ENCODE measurements at places on chromosomes 1 and 21. TPM values are rescaled to one million over a fixed set of nuclear protein-coding genes. Genes with fewer than 3 reads are reported as not detected.
A peak's percentile ranks its signal among the peaks of the same experiment; 100 is the strongest.

ZNF593OS gene
- 0.31 TPM for total RNA-seq

LCE1A gene
- total RNA-seq: not detected

DNA sequence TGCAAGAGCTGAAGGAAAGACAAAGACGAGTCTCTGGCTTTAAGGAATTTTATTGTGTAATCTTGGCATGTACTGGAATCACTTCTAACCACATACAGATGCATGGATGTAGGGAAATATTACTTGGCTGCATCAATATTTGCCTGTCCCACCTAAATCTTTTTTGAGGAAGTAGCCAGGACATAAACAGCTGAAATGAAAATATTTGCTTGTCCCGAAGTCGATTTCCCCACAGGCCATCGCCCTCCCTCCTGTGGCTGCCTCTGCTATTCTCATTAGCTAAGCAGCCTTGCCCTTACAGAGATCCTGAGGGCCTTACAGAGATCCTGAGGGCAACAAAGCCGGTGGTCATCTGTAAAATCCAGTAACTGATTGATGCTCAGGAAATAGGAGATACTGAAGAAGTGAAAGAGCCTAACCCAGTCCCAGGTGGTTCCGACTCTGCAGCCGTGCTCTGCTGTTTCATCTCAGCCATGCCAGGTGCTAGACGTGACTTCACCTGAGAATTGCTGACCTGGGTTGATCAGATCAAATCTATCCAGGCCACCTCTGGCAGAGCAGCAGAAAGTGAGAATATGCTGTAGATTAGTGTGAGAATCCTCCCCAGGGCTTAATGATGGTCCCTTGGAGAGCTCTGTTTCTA is 25.5 kb downstream of the MAN1C1 start:
- peak; percentile 78 for DNase-seq

DNA sequence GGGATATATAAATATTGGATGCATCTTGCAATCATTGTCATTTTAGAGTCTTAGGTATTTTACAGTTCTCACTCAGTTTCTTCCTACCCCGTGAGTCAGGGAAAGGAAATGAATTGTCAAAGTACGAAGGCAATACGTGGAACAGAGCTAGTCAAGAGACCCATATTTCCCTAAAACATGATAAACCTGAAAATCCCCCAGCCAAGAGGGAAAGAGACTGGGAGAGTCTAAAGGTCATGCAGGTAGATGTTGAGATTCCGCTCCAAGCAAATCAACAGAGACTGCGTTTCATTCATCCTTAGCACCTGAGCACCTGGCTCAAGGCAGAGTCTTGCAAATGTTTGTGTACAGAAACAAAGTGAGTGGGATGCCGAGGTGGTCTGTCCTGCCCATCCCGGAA is 58.0 kb downstream of the SH3GLB1 start:
- DNase-seq: no peak

S100B gene
- total RNA-seq: 20.0 TPM

DNA sequence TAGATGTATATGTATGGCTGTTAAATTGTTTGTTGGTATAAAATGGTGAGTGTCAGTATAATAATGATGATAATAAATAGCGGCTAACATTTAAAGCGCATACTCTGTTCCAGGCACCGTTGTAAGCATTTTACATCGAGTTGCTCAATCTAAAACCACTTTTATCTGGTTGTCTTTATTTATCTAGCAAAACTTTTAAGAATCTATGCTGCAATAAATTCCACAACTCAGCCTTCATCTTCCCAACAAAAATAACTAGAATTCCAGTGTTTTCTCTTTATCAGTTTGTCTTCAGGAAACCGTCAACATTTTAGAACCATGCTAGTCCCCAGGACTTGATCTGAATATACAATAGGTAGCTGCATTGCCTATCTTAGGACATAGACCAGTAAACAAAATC is 19.3 kb upstream of the SLC16A1 start:
- no peak for DNase-seq

MAB21L3 gene
- not detected for total RNA-seq

PADI1 gene
- total RNA-seq: 0.13 TPM

DNA sequence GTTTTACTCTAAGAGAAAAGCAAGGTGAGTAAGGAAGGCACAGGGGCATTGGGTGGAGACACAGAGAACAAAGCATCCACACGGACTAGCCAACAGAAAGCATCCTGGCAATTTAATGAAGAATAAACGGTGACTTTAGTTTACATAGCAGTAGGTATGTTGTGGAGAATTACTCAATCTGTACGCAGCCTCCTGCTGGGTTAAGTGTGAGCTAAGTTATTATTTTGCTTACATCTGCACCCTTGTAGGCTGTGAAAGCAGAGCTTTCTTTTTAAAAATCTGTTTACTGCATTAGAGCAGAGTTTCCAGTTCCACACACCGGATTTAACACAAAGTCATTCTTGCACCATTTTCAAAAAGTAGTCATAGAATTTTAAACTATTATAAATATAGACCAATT is 144.5 kb downstream of the AKT3 start:
- no peak for DNase-seq

MNDA gene
- total RNA-seq: 2.0 TPM

VWA1 gene
- total RNA-seq: 32.9 TPM

- no peak for DNase-seq
Observed at GRCh38 chr1:208093046-208093445, 151.1 kb downstream of the PLXNA2 start.

DNA sequence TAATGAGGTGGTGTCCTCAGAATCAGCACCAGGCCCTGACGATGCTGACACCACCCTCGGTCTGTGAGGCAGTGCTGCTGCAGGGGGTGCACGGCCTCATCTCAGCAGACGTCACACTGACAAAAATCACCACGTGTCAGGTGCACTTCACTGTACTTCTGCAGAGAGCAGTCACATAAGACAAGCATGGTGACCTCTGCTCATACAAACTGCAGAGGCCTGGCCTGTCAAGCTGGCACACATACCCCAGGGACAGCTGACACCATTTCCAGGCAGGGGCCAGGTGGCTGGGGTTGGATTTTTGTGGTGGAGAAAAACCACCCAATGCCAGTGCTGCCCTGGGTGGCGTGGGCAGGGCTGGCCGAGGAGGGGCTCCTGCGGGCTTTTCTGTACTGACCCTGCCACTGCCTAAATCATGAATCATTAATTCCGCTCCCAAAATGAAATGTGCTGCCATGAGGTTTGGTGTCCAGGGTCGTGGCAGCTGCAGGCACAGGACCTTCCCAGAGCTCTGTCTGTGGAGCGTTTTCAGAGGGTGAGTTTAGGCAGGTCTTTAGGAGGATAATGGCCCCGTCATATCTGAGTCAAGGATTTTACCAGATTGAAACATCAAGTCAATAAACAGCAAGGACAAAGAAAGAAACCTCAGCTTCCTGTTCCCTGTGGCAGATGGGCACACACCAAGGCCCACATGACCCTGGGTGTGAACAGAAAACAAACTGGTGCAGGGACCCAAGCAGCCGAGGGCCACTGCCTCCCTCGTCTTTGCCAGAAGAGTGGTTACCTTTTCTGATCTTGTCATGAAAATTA is 33.4 kb upstream of the GPR153 start:
- peak; percentile 61 for DNase-seq

GRCh38 chr1:9181990-9182783 is 52.4 kb upstream of the H6PD start:
- no peak for DNase-seq

- peak; percentile 69 for DNase-seq
Observed at GRCh38 chr1:109863667-109864046, 47.0 kb upstream of the CSF1 start.

GRCh38 chr1:86429835-86430234 is 5.9 kb downstream of the CLCA2 start:
- DNase-seq: peak; percentile 85

DNA sequence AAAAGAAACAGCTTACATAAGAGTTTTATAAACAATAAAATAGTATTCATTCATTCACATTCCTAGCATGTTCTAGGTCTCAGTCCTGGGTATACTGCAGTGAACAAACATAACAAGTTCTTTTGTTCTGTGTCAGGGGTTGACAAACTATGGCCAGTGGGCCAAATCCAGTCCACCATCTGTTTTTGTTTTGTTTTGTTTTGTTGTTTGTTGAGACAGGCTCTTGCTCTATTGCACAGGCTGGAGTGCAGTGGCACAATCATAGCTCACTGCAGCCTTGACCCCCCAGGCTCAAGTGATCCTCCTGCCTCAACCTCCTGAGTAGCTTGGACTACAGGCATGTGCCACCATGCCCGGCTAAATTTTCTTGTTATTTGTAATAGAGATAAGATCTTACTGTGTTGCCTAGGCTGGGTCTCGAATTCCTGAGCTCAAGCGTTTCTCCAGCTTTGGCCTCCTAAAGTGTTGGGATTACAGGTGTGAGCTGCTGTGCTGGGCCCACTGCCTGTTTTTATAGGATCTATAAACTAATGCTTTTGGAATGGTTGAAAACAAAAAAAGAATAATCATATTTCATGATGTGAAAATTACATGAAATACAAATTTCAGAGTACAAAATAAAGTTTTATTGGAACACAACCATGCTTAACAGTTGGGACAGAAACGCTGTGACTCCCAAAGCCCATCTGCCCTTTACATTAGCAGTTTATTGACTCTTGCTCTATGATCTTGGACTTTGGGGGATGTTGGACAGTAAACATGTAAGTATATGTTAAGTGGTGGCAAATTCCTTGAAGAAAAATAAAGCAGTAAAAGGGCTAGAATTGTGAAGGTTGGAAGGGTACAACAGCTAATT is 17.9 kb downstream of the CAPZA1 start:
- DNase-seq: no peak

NUP133 gene
- total RNA-seq: 33.3 TPM

YIPF1 gene
- total RNA-seq: 15.1 TPM

DNA sequence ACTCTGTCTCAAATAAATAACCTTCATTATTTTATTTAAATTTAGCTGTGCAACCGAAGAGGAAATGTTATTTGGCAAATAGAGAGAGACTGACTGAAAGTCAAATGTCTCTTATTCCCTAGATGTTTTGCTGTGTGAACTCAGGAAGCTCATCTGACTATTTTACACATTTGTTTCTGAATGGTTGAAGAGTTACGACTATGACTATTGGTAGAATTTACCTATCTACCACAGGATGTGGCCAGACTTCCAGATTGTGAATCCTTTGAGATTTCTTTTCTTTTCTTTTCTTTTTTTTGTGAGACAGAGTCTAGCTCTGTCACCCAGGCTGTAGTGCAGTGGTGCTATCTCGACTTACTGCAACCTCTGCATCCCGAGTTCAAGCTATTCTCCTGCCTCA is 5.3 kb upstream of the SDE2 start:
- no peak for DNase-seq

GRCh38 chr1:31799196-31799894 is 16.5 kb downstream of the SPOCD1 start:
- no peak for DNase-seq

PGBD5 gene
- 10.3 TPM for total RNA-seq

DNA sequence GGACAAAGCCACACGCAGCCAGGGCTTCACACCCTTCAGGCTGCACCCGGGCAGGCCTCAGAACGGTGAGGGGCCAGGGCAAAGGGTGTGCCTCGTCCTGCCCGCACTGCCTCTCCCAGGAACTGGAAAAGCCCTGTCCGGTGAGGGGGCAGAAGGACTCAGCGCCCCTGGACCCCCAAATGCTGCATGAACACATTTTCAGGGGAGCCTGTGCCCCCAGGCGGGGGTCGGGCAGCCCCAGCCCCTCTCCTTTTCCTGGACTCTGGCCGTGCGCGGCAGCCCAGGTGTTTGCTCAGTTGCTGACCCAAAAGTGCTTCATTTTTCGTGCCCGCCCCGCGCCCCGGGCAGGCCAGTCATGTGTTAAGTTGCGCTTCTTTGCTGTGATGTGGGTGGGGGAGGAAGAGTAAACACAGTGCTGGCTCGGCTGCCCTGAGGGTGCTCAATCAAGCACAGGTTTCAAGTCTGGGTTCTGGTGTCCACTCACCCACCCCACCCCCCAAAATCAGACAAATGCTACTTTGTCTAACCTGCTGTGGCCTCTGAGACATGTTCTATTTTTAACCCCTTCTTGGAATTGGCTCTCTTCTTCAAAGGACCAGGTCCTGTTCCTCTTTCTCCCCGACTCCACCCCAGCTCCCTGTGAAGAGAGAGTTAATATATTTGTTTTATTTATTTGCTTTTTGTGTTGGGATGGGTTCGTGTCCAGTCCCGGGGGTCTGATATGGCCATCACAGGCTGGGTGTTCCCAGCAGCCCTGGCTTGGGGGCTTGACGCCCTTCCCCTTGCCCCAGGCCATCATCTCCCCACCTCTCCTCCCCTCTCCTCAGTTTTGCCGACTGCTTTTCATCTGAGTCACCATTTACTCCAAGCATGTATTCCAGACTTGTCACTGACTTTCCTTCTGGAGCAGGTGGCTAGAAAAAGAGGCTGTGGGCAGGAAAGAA is 8.1 kb downstream of the PSRC1 start:
- DNase-seq: no peak

- no peak for DNase-seq
Observed at GRCh38 chr1:246919902-246920301, 11.8 kb downstream of the AHCTF1 start.

GRCh38 chr1:158434741-158435140 is 8.7 kb upstream of the OR10K2 start:
- DNase-seq: no peak

GRCh38 chr21:42761776-42762335 is 108.4 kb downstream of the PDE9A start:
- no peak for DNase-seq

GRCh38 chr1:89563957-89564604 is 39.5 kb downstream of the LRRC8B start:
- no peak for DNase-seq

ZYG11A gene
- total RNA-seq: under 0.01 TPM

DNA sequence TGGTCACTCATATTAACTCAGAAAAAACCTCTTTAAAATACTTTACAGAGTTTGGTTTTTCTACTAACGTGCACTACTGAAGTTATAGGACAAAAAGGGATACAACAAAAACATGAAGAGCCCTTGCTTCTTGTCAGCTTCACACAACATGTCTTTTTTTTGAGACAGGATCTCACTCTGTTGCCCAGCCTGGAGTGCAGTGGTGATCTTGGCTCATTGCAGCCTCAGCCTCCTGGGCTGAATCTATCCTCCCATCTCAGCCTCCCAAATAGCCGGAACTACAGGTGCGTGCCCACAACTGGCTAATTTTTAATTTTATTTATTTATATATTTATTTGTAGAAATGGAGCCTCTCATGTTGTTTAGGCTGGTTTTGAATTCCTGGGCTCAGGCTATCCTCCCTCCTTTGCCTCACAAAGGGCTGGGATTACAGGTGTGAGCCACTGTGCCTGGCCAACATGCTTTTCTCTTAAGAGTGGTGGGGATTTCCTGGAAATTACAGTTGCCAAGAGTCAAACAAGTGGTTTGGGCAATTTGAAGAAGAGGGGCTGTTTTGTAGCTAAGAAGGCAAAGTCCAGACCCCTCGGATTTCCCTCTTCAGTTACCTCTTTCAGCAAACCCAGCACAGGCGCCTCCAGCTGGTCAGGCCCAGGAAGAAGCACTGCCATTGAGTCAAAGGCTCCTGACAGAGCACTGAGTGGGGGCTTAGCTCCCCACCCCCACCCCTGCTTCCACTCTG is 6.4 kb upstream of the SMPDL3B start:
- no peak for DNase-seq

Data from muscle of leg (tissue), 16 donors.